Activated CD4-positive, alpha-beta T cell treated with anti-CD3 and anti-CD28 coated beads, Interleukin-2, amount 50 U/mL, for 4 hours (primary cell): ENCODE measurements at places on chromosomes 4 and X.

GRCh38 chr4:70544279-70544868 lies 26.0 kb downstream of the AMTN start:
- no peak for DNase-seq

GRCh38 chr4:102780476-102781144 lies 19.8 kb upstream of the MANBA start:
- no peak for DNase-seq

- no peak for DNase-seq
Observed at GRCh38 chr4:180483036-180483435, 1760.2 kb upstream of the TENM3 start.

DNA sequence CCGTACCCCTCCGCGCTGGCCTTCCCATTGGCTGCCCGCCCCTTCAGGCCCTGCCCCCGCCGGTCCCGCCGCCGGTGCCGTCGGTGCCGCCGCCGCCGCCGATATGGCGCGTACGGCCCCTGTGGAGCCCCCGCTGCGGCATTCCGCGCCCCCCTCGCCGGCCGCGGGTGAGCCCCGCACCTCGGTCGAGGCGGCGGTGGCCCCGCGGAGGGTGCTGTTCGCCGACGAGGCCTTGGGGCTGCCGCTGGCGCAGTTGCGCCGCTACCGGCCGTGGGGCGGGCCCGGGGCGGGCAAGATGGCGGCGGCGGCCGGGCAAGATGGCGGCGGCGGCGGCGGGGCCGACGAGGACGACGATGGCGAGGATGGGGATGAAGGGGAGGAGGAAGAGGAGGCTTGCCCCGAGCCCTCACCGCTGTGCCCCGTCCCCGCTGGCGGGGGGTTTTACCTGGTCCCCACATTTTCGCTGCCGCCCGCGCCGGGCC lies at the start of gene PPP1R3F:
Gene PPP1R3F (plus strand): TSS at position 27 of the 482 bp plus-strand sequence. CDS start 77 bp downstream, at position 104.
- peak; percentile 25 for DNase-seq

DNA sequence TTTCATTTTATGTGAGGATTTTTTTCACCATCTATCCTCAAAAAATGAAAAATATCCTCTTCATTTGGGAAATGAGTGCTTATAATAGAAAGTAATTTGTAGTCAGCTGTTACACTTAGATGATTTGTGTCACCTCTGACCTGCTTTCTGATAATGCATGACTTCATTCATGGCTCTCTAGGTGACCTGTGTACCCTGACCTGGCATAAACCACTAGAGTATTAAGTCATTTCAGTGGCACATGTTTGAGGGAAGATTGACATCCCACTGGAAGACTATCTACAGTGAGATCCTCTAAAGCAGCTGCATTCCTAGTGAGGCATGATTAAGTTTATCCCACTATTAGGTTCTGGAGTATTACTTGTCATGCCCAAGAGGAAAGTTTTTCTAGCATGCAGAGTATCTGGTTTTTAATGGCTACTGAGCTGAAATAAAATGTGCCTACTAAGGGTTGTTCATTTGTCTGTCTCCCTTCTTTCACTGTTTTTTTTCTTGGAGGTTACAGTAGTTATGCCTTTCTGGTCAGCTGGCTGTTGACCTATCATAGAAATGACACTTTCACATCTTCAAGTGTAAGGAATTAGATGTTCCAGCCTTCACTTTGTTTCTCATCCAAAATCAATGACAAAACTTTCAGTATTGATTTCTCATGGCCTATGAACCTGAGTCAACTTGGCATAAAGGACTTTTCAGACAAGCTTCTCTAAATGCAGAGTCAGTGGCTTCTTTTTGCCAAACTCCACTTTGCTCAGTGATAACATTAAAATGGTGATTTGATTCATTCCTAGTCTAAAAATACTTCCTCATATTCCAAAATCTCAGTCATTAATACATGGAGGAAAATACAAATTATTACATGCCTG lies 33.1 kb downstream of the TET2 start:
- DNase-seq: no peak

DNA sequence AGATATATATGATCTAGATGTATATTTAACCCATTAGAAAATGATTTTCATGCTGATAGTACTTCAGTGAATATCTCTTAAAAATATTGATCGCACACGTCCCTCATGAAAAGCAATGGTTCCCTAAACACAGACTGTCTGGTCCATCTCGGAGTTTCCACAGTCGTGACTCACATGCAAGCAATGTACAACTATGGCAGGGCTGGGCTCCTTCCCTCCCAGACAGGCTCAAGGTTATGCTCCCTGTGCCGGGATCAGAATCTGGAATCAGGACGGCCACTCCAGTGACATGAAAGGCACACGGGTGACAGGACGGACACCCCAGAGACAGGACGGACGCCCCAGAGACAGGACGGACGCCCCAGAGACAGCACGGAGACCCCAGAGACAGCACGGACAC lies 40.2 kb upstream of the PPP2R3B start:
- DNase-seq: no peak

DNA sequence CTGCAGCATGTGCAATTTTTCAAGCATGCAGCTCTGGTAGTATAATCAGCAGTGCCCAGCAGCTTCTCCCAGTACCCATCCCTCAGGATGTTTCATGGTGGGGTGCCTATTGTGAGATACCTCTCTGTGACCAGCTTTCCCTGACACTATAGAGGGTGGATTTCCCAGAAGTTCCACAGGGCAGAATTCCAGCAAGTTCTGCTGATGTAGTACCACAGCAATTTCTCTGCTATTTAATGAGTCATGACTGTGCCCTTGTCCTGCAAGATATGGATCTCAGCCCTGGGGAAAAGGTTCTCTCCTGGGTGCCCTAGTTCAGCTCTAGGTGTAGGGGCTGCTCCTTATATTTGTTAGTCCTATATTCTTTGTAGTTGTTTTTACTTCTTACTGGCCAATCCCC lies 174.8 kb downstream of the ENOX2 start:
- no peak for DNase-seq

- no peak for DNase-seq
Observed at GRCh38 chr4:3358656-3359055, 65.8 kb downstream of the RGS12 start.

GRCh38 chrX:56600141-56600540 lies 36.7 kb downstream of the UBQLN2 start:
- no peak for DNase-seq

DNA sequence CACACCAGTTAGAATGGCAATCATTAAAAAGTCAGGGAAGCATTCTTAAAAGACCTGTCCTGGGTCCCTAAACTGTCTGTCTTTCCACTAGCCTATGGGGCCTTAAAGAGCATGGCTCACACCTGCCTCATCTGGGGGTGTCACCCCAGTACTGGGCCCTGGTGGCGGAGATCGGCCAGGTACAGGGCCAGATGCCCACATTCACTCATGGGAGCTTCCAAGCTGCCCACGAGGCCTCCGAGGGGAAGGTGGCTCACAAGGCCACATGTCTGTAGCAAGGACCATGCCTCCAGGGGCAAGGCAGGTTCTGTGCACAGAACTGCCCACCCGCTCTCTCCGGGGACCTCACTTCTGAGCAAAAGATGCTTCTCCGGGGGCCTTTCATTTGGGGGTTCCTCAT lies 55.5 kb upstream of the AFAP1 start:
- no peak for DNase-seq

- no peak for DNase-seq
Observed at GRCh38 chr4:75886104-75886503, 16.1 kb downstream of the PPEF2 start.

GRCh38 chr4:158597879-158598596 lies 73.6 kb downstream of the C4orf46 start:
- DNase-seq: no peak

GRCh38 chr4:70802928-70803580 lies 36.6 kb downstream of the GRSF1 start:
- DNase-seq: no peak

- no peak for DNase-seq
Observed at GRCh38 chr4:163462556-163462955, 11.0 kb downstream of the TKTL2 start.

GRCh38 chr4:158914218-158914617 lies 145.4 kb downstream of the FNIP2 start:
- DNase-seq: no peak

DNA sequence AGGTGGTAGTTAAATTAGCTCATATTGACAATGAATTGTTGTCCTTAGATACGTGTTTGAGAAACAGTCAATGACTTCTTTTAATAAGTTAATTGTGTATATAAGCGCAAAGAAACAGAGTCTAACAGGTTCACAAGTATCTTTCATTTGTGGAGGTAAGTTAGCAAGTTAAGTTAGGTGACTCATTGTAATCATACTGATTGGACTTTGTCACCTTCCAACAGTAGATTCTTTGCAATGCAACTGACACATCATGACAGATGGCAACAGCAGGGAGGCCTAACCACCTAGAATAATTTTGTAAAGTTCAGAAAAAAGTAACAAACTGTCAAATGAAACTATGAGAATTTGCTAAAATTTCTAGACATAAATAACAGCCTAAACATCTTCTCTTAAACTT lies 207.6 kb upstream of the PITX2 start:
- no peak for DNase-seq

DNA sequence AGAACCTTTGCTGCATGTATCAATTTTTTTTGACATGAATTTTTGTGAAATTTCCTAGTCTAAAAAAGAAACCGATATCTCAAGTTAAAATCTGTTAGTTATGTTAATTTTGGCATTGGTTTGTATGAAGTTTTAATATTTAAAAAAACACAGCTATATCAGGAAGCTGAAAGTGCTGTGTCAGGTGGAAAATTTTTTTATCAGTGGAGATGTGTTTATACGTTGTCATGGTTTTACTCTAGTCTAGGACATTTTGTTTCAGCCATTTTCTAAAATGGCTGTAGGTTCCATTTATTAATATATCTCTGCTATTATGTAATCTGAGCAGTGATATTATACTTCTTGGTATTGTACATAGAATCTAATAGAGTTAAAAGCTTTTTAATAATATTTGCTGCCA lies 34.2 kb downstream of the OCRL start:
- no peak for DNase-seq

DNA sequence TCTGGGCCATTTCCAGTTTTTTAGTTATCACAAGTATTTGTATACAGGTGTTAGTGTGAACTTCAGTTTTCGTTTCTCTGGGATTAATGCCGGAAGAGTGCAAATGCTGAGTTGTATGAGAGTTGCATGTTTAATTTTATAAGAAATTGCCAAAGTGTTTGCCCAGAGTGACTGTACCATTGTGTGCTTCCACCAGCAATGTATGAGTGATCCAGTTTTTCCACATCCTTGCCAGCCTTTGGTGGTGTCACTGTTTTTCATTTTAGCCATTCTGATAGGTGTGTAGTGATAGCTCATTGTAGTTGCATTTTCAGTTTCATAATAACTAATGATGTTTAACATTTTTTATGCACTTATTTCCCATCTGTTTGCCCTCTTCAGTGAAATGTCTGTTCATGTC lies 18.4 kb downstream of the PLS3 start:
- no peak for DNase-seq

DNA sequence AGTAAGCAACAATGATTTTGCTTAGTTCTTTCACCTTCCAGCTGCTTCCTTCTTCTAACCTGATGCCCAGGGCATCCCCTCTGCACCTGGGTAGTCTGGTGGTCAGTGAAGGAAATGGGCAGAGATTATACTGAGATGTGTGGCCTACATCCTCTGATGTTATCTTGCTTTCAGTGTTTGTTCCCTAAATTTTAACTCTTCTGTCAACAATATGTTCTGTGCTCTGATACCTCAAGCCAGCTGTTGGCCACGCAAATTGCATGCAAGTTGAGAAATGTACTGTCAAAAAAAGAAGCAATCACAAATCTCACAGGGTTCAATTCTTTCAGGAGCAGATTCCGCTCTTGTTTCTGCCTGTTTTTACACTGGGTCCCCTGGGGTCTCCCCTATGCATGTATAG lies 73.8 kb downstream of the FBXW7 start:
- DNase-seq: no peak

DNA sequence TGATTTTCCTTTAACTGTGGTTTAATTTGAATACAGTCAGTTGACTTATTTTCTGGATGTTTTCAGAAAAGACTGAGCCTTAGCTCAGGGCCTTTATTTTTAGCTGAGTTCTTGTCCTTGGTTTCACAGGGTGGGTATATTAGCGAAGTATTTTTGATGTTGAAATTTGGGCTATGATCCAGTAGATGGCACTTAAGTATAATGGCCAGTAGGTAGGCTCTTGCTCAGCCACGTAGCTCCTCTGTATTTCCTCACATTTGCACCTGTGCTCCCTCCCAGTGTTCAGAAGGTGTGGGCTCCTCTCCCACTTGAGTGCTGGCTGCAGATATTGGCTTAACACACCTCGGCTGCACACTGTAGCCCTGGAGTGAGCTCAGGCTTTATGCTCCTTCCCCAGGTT lies 549.9 kb upstream of the AMOT start:
- no peak for DNase-seq

DNA sequence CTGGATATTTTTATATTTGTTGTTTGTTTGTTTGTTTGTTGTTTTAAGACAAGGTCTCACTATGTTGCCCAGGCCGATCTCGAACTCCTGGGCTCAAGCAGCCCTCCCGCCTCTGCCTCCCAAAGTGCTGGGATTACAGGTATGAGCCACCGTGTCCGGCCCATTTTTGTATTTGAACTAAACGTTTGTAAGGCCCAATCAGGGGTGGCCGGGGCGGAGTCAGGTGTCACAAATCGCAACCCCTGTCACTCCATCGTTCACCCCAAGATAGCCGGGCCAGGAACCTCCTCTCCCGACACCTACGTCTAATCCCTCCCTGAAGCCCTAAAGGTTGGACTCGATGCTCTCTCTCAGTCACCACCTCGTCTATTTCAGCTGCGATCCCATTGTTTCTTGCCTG lies 722 bp upstream of the EFHC2 start:
- DNase-seq: peak; percentile 30

DNA sequence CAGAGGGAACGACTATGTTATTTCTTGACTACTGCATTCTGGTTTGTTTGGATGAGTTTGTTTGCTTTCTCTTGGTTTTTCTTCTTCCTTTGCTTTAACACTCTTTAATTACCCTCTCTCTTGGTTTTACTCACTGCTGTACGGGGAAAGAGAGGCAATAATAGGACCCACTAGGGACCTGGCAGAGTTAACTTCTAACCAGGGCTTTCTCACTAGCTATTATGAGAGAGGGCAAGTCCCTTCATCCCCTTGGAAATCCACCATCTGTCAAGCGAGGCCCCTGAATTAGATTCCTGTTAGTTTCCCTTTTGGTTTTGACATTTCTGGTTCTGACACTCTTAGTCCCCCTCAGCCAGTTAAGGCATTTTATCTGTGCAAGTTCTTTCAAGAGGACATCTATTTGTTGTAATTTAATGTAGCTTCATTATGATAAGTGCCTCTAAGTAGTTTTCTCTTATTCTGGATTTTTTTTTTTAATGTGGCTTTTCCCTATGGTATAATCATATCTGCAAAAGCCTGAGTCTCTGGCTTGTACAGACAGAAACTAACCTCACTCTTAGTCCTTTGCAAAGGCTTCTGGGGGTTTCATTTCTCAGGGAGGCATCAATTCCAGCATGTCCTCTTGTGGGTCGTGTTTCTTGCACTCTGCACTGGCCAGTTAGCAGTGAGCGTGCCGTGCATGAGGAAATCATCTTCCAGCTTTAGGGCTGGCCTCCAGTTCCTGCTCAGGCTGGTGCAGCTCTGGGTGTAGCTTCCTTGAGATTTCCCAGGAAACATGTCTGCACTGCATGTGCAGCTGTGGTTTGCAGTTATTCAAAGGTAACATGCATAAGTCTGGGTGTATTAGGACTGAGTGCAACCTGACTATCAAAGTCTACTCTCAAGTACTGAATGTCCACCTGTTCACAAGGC lies 221.3 kb downstream of the STIM2 start:
- no peak for DNase-seq
